Ammon's horn (tissue), 1 donor: ENCODE measurements at places on chromosomes 3 and 15.

DNA sequence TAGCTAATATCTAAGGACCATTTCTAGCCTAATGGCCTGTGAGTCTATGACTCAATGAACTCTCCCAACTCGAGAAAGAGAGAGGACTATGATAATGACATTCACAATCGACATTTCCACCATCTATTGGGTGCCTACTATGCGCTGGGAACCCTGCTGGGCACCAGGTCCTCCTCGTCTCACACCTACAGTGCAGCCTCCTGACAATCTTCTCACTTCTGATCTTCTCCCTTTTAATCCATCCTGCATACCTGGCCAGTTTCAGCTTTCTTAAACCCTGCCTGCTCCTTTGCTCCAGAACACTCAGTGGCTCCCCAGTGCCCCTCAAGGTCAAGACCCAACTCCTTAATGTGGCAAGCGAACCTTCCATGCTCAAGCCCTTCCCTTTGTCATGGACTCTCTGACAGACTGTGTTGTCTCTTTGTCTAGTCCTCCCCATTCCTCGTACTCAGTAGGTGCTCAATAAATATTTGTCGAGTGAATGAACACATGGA is 3.5 kb upstream of the SLC6A1 start:
- no peak for DNase-seq

DNA sequence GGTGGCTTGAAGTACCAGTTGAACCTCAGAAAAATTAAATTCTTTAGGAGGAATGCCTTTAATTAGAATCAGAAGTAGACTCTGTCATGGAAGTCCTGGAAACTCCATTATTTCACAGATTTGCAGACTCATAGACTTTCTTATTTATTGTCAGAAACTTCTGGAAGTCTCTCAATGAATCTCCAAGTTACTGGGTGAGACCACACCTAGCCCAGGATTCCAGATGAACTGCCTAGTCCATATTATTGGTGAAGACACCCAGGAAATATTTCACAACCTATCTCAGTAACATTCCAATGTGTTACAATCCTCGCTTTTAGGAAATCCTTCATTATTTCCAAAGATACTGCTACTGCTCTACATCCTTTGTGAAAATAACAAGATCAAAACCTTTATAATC is 6.5 kb upstream of the THBS1 start:
- DNase-seq, result no peak

DNA sequence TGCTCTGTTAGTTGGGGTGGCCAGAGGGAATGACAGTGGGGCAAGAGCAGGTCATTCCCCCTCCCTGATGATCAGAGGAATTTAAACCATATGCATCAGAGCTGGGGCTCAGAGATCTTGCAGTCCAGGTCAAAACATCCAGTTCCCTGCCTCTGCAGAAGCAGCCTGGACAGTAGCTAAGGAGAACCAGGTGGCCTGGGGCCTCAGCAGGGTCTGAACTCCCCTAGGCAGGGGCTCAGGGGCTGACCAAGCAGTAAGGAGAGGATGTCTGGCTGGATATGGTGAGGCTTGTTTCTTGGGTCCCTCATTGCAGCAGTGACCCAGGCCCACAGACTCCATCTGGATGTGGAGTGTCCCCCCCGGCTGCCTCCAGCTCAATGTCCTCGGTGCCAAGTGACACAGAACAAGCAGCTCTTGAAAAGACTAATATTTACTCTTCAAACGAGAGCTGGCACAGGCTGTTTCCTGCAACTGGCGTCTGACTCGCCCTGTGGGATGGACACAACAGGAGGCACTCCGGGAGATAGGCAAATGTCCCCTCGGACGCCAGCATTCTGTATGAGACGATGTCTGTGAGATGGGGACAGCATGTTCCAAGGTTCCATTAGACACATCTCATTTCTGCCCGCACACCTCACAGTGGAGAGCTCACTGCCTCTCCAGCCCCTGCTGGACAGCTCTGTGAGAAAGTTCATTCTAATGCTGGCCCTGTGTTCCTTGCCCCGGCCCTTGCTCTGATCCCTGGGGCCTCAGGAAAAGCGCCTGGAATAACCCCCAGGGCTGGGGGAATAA is 37.1 kb downstream of the SEC22C start:
- peak; percentile 31 for DNase-seq

- no peak for DNase-seq
Measured at GRCh38 chr3:186314896-186315295, 47.1 kb downstream of the DGKG start.

DNA sequence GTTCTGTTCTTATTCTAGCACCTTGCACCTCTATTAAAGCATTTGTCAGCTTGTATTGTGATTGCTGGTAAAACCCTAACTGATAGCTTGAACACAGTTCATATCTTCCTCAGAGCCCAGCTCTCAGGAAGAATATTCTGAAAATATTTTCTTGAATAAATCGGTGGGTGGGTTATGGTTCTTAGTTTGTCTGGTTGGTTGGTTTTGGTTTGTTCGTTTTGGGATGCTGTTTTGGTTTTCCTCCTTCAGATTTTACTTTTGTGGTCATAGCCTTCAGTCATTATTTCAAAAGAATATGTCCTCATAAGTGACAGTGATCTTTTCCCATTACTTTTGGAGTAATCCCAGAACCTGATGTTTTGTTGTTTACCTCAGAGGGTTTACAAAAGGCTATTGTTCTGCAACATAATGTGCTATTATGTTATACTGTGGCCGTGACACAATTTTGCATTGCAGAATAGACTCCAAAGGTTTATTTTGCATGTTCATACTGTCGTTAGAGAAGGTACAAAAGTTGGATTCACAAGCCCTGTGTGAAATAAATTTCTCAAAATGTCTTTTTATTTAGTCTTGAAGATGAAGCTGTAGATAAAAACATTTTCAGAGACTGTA is 2.7 kb upstream of the TMEM87A start:
- peak; percentile 45 for DNase-seq

DNA sequence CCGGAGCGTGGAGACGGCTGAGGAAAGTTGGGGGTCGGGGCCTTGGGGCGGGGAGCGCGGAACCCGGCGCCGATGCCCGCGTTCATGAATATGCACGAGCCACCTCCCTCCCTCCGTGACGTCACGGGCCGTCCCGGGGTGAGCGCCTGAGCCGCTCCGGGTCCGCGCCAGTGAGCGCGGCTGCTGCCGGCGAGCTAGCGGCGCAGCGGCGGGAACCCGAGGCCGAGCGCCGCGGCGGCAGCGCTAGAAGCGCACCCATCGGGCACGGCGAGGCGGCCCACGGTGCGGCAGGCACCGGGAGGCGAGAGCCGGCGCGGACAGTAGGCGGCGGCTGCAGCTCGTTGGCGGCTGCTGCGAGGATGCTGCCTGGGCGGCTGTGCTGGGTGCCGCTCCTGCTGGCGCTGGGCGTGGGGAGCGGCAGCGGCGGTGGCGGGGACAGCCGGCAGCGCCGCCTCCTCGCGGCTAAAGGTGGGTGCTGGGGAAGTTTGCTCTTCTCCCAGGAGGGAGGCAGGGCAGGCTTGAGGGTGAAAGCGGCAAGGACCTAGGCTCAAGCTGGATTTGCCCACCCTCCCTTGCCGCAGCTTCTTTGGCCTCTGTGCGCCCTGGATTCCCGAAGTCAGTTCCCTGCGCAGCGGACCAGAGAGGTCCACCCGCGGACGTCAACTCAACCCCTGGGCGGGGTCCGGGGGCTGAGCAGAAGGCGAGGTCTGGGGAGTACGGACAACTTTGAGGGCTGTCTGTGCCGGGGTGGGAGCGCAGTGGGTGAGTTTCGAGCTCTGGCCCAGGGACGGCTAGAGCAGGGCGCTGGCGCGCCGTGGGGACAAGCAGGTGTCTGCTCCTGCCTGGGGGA is at the start of gene CLSTN2:
CLSTN2 (plus strand) TSS at position 170 of the 850 bp plus-strand sequence.
- peak; percentile 88 for DNase-seq

- DNase-seq, result no peak
Measured at GRCh38 chr3:138950006-138950644, 3.1 kb downstream of the FOXL2NB start.
